ENCODE measurements at places on chromosomes 2 and 18.

- DNase-seq: no peak
Observed at GRCh38 chr2:204573221-204573620, 27.9 kb downstream of the PARD3B start.

DNA sequence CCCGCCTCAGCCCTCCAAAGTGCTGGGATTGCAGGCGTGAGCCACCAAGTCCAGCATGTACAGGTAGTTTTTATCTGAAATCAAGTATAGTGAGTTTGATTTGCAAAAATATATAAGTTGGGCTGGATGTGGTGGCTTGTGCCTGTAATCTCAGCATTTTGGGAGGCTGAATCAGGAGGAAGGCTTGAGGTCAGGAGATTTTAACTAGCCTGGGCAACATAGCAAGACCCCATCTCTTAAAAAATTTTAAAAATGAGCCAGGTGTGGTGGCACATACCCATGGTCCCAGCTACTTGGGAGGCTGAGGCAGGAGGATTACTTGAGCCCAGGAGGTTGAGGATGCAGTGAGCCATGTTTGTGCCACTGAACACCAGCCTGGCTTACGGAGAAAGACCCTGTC is 5.6 kb upstream of the GALM start:
- no peak for DNase-seq

- no peak for DNase-seq
Observed at GRCh38 chr2:236639461-236640235, 70.0 kb downstream of the ACKR3 start.

DNA sequence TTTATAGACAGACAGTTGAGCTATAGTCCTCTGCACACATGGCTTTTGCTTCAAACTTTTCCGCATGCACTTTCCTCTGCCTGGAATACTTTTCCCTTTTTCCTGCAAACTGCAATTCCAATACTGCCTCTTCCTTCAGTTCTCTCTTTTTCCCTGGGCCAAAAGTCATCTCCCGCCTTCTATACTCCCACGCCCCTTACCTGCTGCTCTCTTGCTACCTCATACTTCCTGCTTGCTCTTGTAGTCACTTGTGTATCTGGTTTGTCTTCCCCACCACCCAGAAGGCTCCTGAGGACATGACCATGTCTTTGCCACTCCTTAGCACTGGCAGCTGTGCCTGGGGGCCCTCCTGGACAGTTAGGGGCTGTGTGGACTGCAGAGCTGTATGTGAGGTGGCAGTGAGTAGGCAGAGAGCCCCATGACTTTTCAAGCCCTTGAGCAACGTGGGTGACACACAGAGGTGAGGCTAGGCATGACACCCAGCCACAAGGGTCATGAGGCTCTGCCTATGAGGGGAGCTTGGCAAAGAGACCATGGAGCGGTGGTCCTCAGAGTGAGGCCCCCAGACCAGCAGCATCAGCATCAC is 23.2 kb downstream of the SPEG start:
- no peak for DNase-seq

DNA sequence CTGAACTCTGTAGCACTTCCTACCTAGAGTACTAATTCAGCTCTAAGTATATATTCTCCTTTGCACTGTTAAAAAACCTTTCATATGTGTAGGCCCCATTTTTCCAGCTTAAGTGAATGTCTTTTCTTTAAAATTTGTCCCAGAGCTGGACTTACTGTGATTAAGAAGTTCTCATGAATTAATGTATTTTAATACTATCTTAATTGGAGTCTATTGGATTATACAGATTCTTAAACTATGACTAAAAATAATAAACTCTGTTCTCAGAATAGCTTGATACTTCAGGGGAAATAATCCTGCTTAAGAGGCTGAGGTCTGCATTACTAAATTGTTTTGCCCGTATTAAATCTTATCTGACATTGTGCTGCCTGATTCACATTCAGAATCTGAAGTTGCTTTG is 223.3 kb downstream of the RIT2 start:
- DNase-seq: no peak

DNA sequence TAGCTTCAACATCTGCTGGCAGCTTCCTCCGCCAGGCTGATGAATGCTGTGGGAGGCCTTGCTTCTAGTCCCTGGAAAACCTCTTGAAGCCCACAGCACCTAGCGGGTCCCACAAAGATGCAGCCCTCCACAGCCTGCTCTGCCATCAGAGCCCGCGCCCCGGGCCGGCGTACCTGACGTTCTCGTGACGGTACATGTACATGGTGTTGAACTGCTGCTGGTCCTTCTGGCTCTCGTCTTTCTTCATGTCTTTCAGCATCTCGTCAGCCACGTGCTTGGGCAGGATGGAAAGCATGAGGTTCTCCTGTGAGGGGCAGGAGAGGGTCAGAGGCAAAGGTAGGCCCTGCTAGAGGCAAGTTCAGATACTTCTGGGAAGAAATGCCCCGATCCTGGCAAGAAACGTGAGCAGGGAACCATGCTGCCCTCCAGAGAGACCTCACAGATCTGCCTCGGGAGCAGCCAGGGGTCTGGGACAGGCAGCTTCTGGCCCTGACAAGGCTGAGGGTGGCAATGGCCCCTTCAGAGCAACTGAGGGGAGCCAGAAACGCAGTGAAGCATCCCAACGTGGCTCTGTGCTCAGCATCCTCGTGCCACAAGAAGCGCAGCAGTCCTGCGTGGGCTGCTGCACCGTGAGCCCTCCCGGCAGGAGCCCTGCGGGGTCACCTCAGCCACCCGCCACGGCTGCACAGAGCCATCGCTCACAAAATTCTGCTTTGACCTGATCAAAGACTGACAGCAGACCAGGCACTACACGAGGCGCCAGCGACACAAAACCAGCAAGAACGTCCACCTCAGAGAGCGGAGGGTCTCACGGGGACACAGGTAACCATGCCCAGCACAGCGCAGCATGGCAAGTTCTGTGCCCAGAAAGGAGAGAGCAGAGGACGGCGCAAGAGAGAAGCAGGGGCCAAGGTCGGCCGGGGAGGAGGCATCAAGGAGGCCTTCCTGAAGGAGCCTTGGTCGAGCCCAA is 49.1 kb downstream of the CENPO start:
- no peak for DNase-seq

DNA sequence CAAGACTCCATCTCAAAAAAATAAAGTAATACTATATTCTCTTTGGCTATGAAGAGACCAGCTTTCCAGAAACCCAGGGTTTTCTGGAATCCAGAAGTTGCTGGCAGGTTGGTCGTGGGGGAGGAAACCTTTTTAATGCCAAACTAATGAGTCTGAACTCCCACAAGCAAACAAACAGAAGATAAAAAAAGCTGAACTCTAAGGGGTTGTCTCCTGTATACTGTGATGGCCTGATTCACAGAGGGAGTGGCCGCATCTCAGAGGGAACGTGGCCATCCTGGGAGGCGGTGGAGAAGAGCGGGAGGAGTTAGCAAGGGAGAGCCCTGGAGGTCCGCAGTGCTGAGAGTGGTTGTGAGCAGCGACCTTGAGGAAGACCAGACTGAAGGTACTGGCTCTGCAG is 36.1 kb downstream of the LIMS1 start:
- no peak for DNase-seq

GRCh38 chr2:168601741-168602140 is 145.7 kb downstream of the CERS6 start:
- DNase-seq: no peak

- no peak for DNase-seq
Observed at GRCh38 chr2:43539436-43539835, 56.4 kb downstream of the THADA start.
